ENCODE measurements at places on chromosomes 1 and 21. TPM values are rescaled to one million over a fixed set of nuclear protein-coding genes. Genes with fewer than 3 reads are reported as not detected.

The SPRR4 gene
- not detected for polyA plus RNA-seq

The PRAMEF5 gene
- polyA plus RNA-seq = not detected

The DISP3 gene
- not detected for polyA plus RNA-seq

The AIRE gene
- polyA plus RNA-seq = not detected

The SELENBP1 gene
- 48.3 TPM for polyA plus RNA-seq

The TUT4 gene
- polyA plus RNA-seq = 6.3 TPM

The GDAP2 gene
- polyA plus RNA-seq = 3.1 TPM

GRCh38 chr21:42013376-42013775, 3.2 kb upstream of the ZBTB21 start:
- DNase-seq = no peak

DNA sequence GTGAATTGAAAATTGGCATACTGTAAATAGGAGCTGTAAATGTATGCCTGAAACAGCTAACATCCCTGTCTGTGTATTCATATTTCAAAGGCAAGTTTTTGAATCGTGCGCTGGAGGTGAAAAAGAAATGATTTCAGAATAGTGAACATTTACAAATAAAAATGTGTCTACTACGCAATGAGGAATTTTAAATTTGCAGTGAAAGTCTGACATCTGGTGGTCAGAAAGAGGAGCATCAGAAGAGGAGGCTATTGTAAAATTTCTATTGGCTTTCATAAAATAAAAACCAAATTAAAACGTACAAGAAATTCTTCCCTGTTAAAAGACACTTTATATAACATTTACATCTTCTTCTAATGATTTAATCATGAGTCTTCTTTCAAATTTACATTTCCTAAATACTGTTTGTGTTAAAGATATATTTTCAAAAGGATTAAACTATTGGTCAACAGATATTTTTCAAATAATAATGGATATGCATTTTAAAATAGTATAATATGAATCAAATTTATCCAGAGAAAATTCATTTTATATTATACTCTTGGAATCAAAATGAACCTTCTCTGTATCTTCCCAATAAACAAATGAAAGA, 113.7 kb upstream of the RRP15 start:
- DNase-seq = no peak

DNA sequence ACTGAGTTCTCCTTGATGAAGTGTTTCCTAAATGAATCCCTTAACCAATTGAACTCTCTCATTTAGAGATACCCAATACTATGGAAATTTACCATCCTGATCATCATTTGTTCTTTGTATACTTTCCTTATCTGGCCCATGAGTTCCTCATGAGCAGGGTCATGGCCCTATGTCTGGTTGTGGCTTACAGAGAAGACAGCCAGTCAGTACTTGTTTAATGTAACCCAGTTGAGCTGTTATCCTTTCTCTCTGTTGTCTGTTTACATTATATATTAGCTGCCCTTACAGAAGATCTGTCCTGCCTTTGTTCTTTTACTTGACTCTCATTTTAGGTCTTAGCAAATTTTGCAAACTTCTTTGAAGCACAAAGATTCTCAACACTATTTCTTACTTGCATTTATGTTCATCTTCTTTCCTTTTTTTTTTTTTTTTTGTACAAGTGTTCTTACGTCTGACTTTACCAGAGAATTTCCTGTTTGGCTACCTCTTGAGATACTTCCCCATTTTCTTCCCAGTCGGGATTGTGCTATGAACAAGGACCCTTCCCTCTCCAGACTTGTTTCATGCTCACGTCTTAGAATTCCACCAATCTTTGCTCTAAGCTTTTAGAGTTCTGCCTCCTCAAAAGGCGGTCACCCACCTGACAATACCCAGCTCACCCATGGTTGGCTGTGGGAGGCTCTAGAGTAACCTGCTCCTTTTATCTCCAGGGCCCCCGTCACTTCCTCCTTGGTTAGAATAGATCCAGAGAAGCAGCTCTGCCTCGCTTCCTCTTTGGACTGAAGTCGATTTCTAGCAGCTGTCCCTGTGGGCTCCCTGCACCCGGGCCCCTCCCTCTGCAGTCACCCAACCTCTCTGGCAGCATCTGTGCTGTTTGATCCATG, 53.6 kb upstream of the RUNX1 start:
- peak; percentile 81 for DNase-seq

DNA sequence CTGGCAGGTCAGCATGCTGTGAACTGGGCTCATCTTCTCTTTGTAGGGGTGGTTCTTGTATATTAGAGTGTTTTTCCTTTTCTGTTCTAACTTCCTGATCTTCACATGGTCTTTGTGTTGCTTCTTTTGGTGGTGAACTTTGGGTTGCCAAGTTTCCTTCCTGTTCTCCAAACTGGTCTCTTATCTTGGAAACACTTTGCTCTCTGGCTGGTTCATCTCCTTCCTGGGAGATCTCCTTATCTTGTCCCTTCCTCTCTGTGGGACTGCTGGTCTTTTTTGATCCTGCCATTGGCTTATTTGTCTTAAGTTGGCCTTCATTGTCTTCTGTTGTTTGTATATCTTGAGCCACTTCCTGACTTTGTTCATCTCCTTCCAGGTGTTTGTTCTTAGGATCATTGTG, 2.1 kb downstream of the TCHHL1 start:
- no peak for DNase-seq

GRCh38 chr1:245605480-245606156, 450.8 kb downstream of the KIF26B start:
- no peak for DNase-seq

GRCh38 chr1:193325771-193326170, 139.4 kb upstream of the B3GALT2 start:
- DNase-seq = no peak

GRCh38 chr1:167934426-167935215, 1.9 kb upstream of the DCAF6 start:
- DNase-seq = no peak

DNA sequence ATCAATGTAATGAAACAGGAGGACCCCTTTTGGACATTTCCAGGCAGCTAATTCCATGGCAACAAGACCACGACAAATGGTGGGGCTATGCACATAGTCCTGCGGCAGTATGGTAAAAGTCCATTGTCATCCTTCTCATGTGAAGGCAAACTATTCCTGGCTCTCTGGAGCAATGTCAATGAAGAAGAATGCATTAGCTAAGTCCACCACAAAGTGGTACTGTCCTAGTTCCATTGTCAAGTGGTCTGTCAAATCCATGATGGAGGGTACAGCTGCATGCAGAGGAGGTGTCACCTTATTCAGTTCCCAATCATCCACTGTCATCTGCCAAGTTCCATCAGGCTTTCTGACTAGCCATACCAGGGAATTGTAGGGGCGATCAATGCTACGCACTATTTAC, 110.1 kb downstream of the GDAP2 start:
- no peak for DNase-seq

GRCh38 chr1:234861761-234862160, 251.8 kb upstream of the IRF2BP2 start:
- DNase-seq = no peak

GRCh38 chr1:168472223-168472622, 71.6 kb downstream of the XCL2 start:
- no peak for DNase-seq

DNA sequence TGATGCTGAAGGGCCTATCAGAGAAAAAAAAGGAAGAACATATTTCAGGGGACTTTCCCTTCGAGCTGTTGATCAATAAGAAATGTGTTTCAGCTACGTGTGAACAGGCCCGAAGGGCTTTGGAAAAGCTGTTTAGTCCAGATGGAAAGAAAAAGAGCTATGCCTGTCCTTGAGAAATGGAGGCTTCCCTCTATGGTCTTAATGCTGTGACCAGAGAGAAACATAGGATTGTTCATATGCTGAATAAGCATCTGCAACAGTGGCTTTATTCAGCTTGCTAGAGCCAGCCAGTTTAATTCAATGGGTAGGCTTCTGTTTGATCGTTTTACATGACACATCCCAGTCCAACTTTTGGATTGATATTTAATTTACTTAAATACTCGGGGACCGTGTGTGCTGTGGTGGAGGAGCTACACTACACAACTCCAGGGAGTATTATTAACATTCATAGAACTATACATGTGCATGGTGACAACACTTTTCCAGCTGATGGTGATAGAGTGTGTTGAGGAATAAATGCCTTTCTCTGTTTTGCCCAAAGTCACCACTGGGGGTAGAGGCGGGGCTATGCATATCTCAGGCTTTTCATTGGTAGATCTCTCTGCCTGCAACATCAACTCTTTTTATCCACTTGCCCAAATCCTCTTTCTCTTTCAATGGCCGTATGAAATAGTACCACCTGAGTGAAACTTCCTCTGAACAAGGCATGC, 106.7 kb upstream of the C8B start:
- no peak for DNase-seq

DNA sequence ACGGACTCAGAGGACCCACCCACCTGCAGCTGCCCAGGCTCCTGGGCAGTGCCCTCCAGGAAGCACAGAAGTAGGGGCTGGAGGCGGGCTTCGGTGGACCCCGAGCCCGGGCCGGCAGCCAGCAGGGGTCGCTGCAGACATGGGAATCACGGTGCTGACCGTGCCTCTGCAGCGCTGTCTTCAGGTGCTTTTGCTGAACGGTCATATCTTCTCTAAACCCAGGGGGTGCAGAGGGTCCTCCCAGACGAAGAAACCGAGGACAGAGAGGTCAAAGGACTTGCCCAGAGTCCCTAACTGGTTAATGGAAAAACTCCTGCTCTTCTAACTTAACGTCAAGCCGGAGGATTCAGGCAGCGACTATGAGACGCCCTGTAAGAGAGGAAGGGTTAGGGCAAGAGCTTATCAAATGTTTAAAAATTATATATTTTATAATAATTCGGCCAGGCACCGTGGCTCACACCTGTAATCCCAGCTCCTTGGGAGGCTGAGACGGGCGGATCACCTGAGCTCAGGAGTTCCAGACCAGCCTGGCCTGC, 21.5 kb upstream of the LEFTY2 start:
- no peak for DNase-seq

GRCh38 chr1:168396940-168397684, 116.4 kb downstream of the TBX19 start:
- no peak for DNase-seq

DNA sequence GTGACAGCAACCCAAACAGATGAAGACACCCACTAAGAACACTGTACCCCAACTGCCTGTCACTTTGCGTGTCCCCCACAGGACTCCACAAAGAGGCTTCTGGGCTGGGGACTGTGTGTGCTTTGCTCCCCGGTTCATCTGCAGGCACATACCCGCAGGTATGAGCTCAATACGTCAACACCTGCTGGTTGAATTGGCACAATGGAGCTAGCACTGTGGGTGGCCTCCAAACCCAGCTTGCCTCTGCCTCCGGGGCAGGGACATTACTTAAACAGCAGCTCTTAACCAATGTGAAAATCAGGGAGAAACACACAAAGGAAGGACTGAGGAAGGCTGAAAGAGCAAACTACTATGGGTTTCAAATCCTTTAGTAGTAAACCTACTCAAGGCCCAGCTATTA, 140.2 kb upstream of the TIAM1 start:
- DNase-seq = no peak

- DNase-seq = no peak
Observed at GRCh38 chr1:167426716-167427115, 91.6 kb downstream of the CD247 start.

DNA sequence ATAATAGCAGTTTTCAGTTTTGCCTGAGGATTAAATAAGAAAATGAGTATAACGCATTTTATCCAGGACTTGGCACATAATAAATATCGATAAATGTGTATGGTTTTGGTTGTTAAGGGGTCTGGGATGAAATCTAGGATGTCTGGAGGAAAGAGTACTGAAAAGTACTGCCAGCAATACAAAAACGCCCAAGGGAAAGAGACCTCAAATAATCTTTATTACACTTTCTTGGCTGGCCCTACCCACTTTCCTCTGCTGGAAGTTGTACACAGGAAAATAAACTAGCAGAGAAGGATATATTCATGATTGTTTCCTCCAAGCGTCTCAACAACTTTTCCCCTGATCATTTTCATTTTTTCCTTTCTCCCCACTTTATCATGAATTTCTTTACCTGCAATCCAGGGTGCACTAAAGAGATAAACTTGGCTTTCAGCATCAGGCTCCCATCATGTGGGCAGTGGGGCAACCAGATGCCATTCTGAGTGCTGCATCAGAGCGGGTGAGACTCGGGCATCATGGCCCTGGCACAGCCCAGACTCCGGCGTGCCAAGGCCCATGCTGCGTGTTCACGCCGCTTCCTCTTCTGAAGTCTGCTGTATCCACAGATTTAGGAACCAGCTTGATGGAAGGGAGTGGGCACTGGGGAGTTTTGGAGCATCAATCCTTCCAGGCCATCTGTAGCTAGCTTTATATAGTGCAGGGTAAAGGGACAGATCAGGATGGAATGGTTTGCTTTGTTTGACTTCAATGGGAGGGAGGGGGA, 35.8 kb upstream of the PLXNA2 start:
- no peak for DNase-seq

DNA sequence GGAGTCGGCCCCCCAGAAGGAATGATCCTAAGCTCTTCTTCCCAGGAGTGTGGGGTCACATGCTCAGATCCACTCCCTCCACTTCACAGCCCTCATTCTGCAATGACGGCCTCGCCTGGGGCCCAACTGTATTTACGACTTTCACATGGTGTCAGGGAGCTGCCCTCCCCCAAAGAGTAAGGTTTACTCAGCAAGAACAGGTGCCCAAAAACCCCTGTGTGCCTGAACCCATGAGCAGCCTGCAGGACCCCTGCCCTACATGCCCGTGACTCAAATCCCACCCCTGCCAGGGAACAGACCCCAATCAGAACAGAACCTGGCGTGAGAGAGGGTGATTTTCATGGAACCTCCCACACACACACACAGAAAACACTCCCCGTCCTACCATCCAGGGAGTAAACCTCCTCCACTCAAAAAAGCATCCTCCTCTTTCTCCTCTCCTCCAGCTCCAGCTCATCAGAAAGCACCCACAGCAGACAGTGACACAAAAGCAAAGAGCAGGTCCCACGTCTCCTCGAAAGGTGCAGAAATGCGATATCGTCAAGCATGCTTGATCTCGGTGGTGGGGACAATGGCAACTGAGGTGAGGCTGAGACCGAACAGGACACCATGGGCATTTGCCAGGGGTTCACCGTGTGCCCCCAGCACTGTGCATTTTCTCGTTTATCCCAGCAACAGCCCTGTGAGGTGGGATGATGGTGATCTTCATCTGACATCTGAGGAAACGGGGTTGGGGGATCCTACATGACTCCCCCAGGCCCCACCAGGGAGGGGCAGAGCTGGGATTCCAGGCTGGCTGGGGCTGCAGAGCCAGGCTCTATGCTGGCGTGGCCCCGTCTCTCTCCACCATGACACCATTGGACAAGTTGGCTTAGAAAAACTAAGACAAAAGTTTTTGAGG, 397.9 kb downstream of the NPHP4 start:
- DNase-seq = no peak

DNA sequence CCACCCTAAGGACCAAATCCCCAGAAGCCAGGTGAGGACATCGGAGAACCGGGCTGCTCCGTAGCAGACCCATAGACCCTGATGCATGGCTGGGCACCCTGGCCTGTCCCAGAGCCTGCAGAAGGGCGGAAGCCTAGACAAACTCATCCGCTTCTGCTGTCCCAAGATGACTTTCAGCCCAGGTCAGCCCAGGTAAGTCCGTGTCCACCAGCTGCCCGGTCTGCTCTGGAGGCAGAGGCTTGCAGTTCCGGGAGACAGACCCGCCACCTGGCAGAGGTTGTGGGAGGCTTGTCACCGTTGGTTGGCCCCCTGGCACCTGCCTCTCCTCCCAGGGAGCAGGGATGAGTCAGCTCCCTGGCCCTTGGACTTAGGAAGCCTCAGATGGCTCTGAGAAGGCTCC, 22.8 kb upstream of the POFUT2 start:
- DNase-seq = peak; percentile 54

All from aorta (tissue), 5 donors.